PC-3 (cell line): ENCODE measurements at places on chromosomes 2 and 18. TPM values are rescaled to one million over a fixed set of nuclear protein-coding genes. Genes with fewer than 3 reads are reported as not detected.
A peak's percentile ranks its signal among the peaks of the same experiment; 100 is the strongest.

- H3K4me1 ChIP-seq, result peaks cover 5% of the 10 kb centered on the region
- H3K27me3 ChIP-seq, result no peaks in the 10 kb centered on the region
- H3K27ac ChIP-seq, result no peak overlapping the region
These were observed 291.3 kb downstream of the AFF3 start for GRCh38 chr2:99851089-99851488.

DNA sequence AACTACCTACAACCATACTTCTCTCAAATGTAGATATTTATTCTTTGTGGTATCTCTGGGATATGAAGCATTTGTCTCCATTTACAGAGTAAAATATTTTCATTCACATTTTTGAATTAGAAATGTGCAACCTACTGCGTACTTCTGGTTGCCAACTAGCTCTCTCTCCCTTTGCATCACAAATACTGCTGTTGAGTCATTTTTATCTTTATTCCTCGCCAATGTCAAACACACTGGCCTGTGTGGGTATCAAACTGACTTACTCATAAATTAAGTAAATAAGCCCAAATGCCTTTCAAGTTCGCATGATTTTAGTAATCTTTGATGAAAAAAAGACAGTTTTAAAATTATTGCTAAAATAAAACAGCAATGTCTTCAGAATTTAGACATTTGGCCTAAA is 67.3 kb downstream of the STAT4 start:
- no peak overlapping the region for H3K27ac ChIP-seq
- peak; percentile 37 for DNase-seq
- no peaks in the 10 kb centered on the region for H3K36me3 ChIP-seq
- no peaks in the 10 kb centered on the region for H3K27me3 ChIP-seq
- no peak overlapping the region for H3K4me3 ChIP-seq
- no peaks in the 10 kb centered on the region for H3K4me1 ChIP-seq

DNA sequence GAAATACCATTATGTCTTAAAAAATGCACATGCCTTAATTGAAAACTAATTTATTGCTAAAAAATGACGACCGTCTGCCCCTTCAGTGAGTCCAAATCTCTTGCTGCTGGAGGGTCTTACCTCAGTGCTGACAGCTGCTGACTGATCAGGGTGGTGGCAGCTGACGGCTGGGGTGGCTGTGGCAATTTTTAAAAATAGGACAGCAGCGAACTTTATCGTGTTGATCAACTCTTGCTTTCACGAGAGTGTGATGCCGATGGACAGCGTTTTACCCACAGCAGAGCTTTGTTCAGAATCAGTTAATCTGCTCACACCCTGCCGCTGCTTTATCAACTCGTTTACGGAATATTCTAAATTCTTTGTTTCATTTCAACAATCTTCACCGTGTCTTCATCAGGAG is 21.2 kb upstream of the CTDP1 start:
- H3K36me3 ChIP-seq, result no peaks in the 10 kb centered on the region
- DNase-seq, result no peak
- no peak overlapping the region for H3K27ac ChIP-seq
- peaks cover 13% of the 10 kb centered on the region; the same call in 1 of the 2 replicates for H3K27me3 ChIP-seq

DNA sequence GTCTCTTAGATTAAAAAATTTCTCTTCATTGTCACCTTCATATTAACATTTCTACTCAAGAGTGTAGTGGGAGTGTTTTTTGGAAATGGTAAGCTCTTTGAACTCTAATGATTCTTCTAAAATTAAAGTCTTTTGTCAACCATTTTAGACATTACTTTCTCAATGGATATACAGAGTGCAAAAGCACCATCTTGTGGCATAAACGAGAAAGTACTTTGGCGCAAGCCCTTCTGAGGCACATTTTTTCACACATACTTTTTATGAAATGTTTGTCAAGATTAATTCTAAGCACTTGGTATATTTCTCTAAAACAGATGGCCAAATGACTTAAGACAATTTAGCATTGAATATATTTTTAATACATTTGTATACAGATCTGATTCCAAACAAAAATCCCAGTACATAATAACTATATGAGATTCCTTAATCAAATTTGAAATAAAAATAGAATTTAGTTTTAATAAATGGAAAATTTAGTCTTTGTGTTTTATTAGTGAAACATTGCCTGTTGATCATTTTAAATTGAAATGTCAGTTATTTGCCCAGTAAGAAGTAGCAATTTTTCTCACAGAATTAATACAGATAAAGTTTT is 63.3 kb upstream of the GALNT5 start:
- H3K36me3 ChIP-seq, result no peaks in the 10 kb centered on the region
- no peak overlapping the region for H3K4me3 ChIP-seq
- no peaks in the 10 kb centered on the region for H3K4me1 ChIP-seq

GRCh38 chr2:151553-152334 is 105.4 kb upstream of the FAM110C start:
- H3K4me3 ChIP-seq, result no peak overlapping the region
- no peak for DNase-seq
- no peaks in the 10 kb centered on the region for H3K36me3 ChIP-seq
- no peak overlapping the region for H3K27ac ChIP-seq
- no peaks in the 10 kb centered on the region for H3K4me1 ChIP-seq

GRCh38 chr2:42984081-42984480 is 191.7 kb upstream of the HAAO start:
- no peaks in the 10 kb centered on the region for H3K27me3 ChIP-seq
- H3K4me1 ChIP-seq, result peaks cover 28% of the 10 kb centered on the region
- no peak overlapping the region for H3K27ac ChIP-seq
- H3K4me3 ChIP-seq, result no peak overlapping the region
- H3K36me3 ChIP-seq, result no peaks in the 10 kb centered on the region

- H3K36me3 ChIP-seq, result no peaks in the 10 kb centered on the region
- H3K4me1 ChIP-seq, result no peaks in the 10 kb centered on the region
- H3K27ac ChIP-seq, result no peak overlapping the region
- H3K27me3 ChIP-seq, result peaks cover 68% of the 10 kb centered on the region
- H3K4me3 ChIP-seq, result no peak overlapping the region
These were observed 256.4 kb downstream of the THSD7B start for GRCh38 chr2:137021763-137022162.

- no peak overlapping the region for H3K27ac ChIP-seq
- peak; percentile 76 for DNase-seq
- H3K4me1 ChIP-seq, result peaks cover 10% of the 10 kb centered on the region
- no peaks in the 10 kb centered on the region for H3K27me3 ChIP-seq
- no peak overlapping the region for H3K4me3 ChIP-seq
These were observed 429.1 kb downstream of the CBLN2 start for GRCh38 chr18:72114801-72115594.

- H3K27me3 ChIP-seq, result no peaks in the 10 kb centered on the region
- H3K27ac ChIP-seq, result peak overlapping the region; percentile 87
- H3K4me3 ChIP-seq, result peak overlapping the region; percentile 83
- H3K4me1 ChIP-seq, result peaks cover 25% of the 10 kb centered on the region
- DNase-seq, result peak; percentile 45
These were observed 634 bp downstream of the CREB1 start for GRCh38 chr2:207530160-207531031.

GRCh38 chr2:59249441-59250306 is 1008.5 kb upstream of the FANCL start:
- H3K4me3 ChIP-seq, result no peak overlapping the region
- no peaks in the 10 kb centered on the region for H3K36me3 ChIP-seq
- no peak for DNase-seq

DNA sequence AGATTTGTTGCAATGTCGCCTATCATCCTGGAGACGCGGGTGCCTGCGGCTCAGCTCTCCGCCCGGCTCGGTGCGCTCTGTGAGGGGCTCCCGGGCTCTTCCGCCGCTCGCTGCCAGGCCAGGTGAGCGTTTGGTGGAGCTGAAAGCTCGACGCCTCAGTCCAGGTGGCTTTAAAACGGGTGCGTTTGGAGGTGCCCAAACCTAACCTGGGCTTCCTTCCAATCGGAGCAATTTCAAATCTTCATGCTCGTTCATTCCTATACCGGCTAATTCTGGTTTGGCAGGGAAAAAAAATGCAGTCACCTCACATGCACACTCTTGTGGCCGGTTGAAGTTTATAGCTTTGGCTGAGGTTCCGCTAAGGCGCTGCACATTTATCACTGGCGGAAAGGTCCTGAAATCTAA is at the start of gene SLC16A14:
Gene SLC16A14, minus strand, starts transcription at position 274 of the 405 bp plus-strand sequence. CDS start 9,572 bp downstream, outside the sequence.
- DNase-seq, result peak; percentile 84
- peak within 1 kb of the TSS; percentile 59 for H3K27ac ChIP-seq
- H3K36me3 ChIP-seq, result no peaks in the 10 kb centered on the region
- no peaks in the 10 kb centered on the region for H3K4me1 ChIP-seq
- H3K27me3 ChIP-seq, result no peaks in the 10 kb centered on the region

DNA sequence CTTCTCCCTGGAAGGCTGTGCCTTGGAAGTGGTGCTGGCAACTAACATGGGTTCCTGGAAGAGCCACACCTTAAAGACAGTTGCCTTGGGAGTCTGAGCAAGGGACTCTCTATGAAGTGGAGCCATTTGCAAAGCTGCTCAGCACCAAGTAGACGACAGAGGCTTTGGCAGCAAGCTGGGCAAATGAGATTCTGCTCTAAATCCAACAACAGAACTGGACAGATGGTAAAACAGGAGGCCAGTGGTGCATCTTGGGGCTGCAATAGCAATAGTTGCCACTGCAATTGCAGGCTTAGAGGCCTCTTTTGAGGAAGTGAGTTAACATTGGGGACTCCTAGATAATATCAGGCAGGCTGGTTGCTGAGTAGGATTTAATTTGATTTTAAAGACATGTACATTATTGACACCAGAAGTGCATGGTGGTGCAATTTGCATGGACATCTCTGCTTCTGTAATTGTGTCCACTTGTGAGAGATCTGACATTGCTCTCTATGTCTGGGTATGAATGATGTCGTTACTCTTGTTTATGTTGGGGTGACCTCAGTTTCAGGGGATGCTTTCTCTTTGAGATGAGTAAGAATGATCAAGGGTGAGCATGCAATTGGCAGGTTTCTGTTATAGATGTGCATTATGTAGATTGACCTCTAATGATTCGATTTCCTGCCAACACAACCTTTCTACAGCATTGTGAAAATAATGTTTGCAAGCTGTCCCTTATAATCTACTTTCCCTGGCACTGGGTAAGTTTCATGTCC is 568.3 kb upstream of the MEX3C start:
- no peak overlapping the region for H3K27ac ChIP-seq
- H3K4me3 ChIP-seq, result no peak overlapping the region
- no peak for DNase-seq
- H3K27me3 ChIP-seq, result no peaks in the 10 kb centered on the region

- no peak overlapping the region for H3K4me3 ChIP-seq
- peaks cover 10% of the 10 kb centered on the region for H3K4me1 ChIP-seq
- peak; percentile 71 for DNase-seq
These were observed 460.8 kb downstream of the RNF144A start for GRCh38 chr2:7377916-7378569.

The INPP5D gene
- 0.26 and 1.9 TPM in 2 replicates for total RNA-seq

The FBLN7 gene
- total RNA-seq, result 0.75 and 2.2 TPM in 2 replicates

The RNF149 gene
- total RNA-seq, result 47.3 and 68.0 TPM in 2 replicates

The B3GNT7 gene
- total RNA-seq, result 11.0 and 11.2 TPM in 2 replicates
